ENCODE measurements at places on chromosomes 11 and 22.

GRCh38 chr11:69320326-69320725 lies 26.4 kb downstream of the MYEOV start:
- H3K4me3 ChIP-seq, result no peak overlapping the region
- no peak for DNase-seq
- H3K27ac ChIP-seq, result no peak overlapping the region
- H3K4me1 ChIP-seq, result no peaks in the 10 kb centered on the region
- no peaks in the 10 kb centered on the region for H3K36me3 ChIP-seq

- no peaks in the 10 kb centered on the region for H3K36me3 ChIP-seq
- DNase-seq, result no peak
- peaks cover 3% of the 10 kb centered on the region for H3K4me1 ChIP-seq
- H3K4me3 ChIP-seq, result no peak overlapping the region
- no peak overlapping the region for H3K27ac ChIP-seq
Measured at GRCh38 chr11:67060111-67060522, 3.5 kb downstream of the RHOD start.

GRCh38 chr11:2249189-2249916 lies 21.0 kb downstream of the ASCL2 start:
- no peak overlapping the region for H3K4me3 ChIP-seq
- DNase-seq, result no peak
- H3K36me3 ChIP-seq, result no peaks in the 10 kb centered on the region
- H3K27me3 ChIP-seq, result no peaks in the 10 kb centered on the region
- no peak overlapping the region for H3K27ac ChIP-seq

DNA sequence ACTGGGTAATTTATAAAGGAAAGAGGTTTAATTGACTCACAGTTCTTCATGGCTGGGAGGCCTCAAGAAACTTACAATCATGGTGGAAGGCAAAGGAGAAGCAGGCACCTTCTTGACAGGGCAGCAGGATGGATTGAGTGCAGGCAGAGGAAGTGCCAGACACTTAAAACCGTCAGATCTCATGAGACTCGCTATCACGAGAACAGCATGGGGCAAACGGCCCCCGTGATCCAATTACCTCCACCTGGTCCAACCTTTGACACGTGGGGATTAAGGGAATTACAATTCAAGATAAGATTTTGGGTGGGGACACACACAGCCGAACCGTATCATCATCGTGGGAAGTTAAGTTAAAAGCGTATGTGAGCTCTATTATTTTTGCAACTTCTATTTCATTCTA lies 71.4 kb upstream of the SYN3 start:
- H3K27me3 ChIP-seq, result no peaks in the 10 kb centered on the region
- H3K27ac ChIP-seq, result no peak overlapping the region
- DNase-seq, result no peak
- H3K4me1 ChIP-seq, result no peaks in the 10 kb centered on the region
- H3K36me3 ChIP-seq, result no peaks in the 10 kb centered on the region
- H3K4me3 ChIP-seq, result no peak overlapping the region

GRCh38 chr11:61996933-61997332 lies 29.5 kb upstream of the FTH1 start:
- H3K4me3 ChIP-seq, result no peak overlapping the region
- no peaks in the 10 kb centered on the region for H3K27me3 ChIP-seq
- peaks cover 4% of the 10 kb centered on the region for H3K4me1 ChIP-seq

GRCh38 chr11:54930930-54931329 lies 224.3 kb downstream of the OR4A5 start:
- no peak overlapping the region for H3K27ac ChIP-seq
- no peaks in the 10 kb centered on the region for H3K4me1 ChIP-seq
- H3K4me3 ChIP-seq, result no peak overlapping the region
- H3K27me3 ChIP-seq, result no peaks in the 10 kb centered on the region

DNA sequence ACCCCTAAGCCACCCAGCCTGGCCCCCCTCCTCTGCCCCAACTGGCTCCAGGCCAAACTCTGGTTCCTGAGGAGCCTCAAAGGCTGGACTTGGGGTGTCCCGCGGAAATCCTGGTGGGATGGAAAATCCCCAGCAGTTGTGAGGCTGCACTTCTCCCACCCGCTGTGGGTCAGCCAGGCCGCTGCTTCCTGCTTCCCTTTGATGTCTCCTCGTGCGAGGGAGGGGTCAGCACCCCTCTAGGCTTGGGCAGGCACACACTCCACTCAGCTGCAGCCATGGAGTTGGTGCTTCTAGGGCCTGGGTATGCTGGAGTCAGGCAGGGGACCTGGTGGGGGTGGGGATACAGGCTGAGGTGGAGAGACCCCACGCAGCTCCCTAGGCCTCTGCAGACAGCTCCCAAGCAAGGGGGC lies 12.0 kb downstream of the KCNQ1OT1 start:
- H3K27me3 ChIP-seq, result no peaks in the 10 kb centered on the region
- H3K4me1 ChIP-seq, result peaks cover 14% of the 10 kb centered on the region
- no peak for DNase-seq
- peaks cover 14% of the 10 kb centered on the region for H3K36me3 ChIP-seq
- H3K4me3 ChIP-seq, result no peak overlapping the region
- H3K27ac ChIP-seq, result no peak overlapping the region

DNA sequence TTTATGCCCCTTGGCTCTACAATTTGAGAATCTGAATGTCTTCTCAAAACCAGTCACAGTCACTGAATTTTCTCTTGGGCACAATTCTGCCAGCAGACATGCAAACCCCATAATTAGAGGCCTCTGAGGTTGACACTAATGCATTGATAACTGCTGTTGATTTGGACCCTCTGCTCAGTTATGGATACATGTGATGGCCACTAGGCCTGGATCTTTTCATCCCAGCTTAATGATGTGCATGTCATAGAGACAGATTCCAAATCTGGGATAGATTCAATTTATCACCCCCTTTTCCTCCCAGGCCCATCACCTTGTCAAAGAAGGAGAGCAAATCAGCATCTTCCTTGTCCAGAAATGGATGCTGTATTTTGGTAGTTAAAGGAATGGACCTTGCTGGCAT lies 92.2 kb downstream of the C11orf91 start:
- H3K27me3 ChIP-seq, result no peaks in the 10 kb centered on the region
- no peaks in the 10 kb centered on the region for H3K4me1 ChIP-seq
- peaks cover 6% of the 10 kb centered on the region for H3K36me3 ChIP-seq
- H3K4me3 ChIP-seq, result no peak overlapping the region
- DNase-seq, result no peak

DNA sequence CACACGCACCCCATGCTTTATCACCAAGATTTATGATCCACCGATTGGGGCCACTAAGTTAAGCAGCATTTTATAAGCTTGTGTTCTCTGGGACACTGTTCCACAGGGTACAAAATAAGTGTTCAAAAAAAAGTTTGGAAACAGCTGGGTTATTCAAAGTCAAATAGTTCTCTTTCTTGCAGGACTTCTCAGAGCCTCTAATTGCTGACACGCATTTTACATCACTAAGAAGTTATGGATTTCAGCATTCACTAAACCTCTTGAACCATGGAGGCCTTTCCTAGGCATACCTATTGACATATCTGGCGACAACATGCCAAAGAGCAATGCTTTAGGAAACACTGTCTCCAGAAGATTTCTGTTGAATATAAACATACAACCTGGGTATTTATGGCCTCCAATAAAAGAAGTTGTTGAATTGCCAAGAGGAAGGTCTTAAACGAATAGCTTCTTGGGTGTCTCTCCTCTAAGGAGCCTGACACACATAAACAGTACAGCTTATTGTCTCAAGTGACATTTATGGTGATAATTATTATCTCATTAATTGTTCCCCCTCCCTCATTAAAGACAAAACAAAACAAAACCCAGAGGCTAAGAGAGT lies 147.1 kb upstream of the ARHGAP20 start:
- no peak overlapping the region for H3K27ac ChIP-seq
- H3K4me3 ChIP-seq, result no peak overlapping the region
- H3K4me1 ChIP-seq, result no peaks in the 10 kb centered on the region
- H3K27me3 ChIP-seq, result no peaks in the 10 kb centered on the region

DNA sequence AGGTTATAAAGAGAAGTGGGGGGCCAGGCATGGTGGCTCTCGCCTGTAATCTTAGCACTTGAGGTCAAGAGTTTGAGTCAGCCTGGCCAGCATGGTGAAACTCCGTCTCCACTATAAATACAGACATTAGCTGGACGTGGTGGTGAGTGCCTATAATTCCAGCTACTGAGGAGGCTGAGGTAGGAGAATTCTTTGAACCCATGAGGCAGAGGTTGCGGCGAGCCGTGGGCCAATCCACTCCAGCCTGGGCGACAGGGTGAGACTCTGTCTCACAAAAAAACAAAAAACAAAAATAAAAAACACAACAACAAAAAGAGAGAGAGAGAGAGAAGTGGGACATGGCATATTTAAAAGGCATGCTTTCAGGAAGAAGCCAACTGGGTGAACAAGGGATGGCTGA lies 80.1 kb upstream of the CARD18 start:
- DNase-seq, result no peak
- no peaks in the 10 kb centered on the region for H3K4me1 ChIP-seq
- H3K4me3 ChIP-seq, result no peak overlapping the region
- no peaks in the 10 kb centered on the region for H3K27me3 ChIP-seq
- no peaks in the 10 kb centered on the region for H3K36me3 ChIP-seq
- H3K27ac ChIP-seq, result no peak overlapping the region

DNA sequence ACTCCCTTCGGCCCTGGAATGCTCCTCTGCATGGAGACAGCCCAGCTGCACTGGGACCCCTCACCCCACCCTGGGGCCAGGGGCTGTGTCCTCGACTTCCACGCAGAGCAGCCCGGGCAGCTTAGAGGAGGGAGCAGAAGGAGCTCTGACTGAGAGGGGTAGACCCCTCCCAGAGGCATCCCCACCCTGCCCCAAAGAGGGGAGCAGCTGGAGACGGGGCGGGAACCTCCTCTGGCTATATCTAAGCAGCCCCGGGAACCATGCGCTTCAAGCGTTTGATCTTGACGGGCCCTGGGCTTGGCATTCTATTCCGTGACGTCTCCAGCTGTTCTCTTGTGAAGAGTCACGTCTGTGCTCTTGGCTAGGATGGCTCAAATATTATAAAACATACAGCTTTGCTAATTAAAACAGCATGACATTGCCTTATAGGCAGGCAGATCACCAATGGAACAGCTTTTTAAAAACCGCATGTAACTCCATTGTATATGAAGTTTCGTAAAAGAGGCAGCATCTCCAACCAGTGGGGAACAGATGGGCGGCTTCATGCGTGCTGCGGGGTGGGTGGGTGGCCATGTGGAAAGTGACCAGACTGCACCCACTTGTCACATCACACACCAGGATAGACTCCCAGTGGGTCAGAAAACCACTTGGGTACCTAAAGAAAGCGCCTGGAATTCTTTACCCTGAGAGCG lies 7.7 kb downstream of the KCNQ1 start:
- DNase-seq, result no peak
- H3K4me1 ChIP-seq, result no peaks in the 10 kb centered on the region
- H3K27ac ChIP-seq, result no peak overlapping the region
- H3K27me3 ChIP-seq, result no peaks in the 10 kb centered on the region
- no peak overlapping the region for H3K4me3 ChIP-seq

DNA sequence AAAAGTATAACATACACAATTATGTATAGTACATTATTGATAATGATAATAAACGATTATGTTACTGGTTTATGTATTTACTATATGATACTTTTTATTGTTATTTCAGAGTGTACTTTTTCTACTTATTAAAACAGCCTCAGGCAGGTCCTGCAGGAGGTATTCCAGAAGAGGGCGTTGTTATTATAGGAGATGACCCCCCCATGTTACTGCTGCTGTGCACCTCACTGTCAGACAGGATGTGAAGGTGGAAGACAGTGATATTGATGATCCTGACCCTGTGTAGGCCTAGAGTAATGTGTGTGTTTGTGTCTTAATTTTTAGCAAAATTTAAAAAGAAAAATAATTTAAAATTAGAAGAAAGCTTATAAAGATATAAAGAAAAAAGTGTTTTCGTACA lies 57.6 kb downstream of the REXO2 start:
- no peak overlapping the region for H3K27ac ChIP-seq
- no peak overlapping the region for H3K4me3 ChIP-seq
- no peaks in the 10 kb centered on the region for H3K36me3 ChIP-seq
- no peak for DNase-seq
- H3K4me1 ChIP-seq, result no peaks in the 10 kb centered on the region

- H3K4me1 ChIP-seq, result peaks cover 5% of the 10 kb centered on the region
- no peak overlapping the region for H3K4me3 ChIP-seq
- no peak overlapping the region for H3K27ac ChIP-seq
- DNase-seq, result no peak
Measured at GRCh38 chr11:8259306-8259959, 4.2 kb downstream of the LMO1 start.

- H3K27ac ChIP-seq, result no peak overlapping the region
- H3K36me3 ChIP-seq, result no peaks in the 10 kb centered on the region
- DNase-seq, result no peak
- peaks cover 4% of the 10 kb centered on the region for H3K27me3 ChIP-seq
- no peak overlapping the region for H3K4me3 ChIP-seq
Measured at GRCh38 chr11:133635244-133635739, 103.0 kb upstream of the OPCML start.

DNA sequence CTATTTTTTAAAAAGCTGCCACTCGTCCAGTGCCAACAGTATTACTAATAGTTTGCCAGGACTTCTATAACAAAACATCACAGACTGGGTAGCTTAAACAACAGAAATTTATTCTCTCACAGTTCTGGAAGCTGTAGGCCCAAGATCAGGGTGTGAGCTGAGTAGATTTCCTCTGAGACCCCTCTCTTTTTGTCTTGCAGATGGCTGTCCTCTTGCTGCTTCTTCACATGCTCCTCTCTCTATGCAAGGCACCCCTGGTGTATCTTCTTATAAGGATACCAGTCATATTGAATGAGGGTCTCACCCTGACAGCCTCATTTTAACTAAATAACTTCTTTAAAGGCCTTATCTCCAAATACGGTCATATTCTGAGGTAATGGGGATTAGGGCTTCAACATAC lies 390.9 kb downstream of the DLG2 start:
- DNase-seq, result no peak
- H3K27me3 ChIP-seq, result no peaks in the 10 kb centered on the region
- no peak overlapping the region for H3K4me3 ChIP-seq
- H3K27ac ChIP-seq, result no peak overlapping the region

- no peaks in the 10 kb centered on the region for H3K27me3 ChIP-seq
- no peaks in the 10 kb centered on the region for H3K36me3 ChIP-seq
- peaks cover 2% of the 10 kb centered on the region for H3K4me1 ChIP-seq
- no peak overlapping the region for H3K27ac ChIP-seq
Measured at GRCh38 chr11:83427943-83428342, 141.8 kb upstream of the CCDC90B start.

DNA sequence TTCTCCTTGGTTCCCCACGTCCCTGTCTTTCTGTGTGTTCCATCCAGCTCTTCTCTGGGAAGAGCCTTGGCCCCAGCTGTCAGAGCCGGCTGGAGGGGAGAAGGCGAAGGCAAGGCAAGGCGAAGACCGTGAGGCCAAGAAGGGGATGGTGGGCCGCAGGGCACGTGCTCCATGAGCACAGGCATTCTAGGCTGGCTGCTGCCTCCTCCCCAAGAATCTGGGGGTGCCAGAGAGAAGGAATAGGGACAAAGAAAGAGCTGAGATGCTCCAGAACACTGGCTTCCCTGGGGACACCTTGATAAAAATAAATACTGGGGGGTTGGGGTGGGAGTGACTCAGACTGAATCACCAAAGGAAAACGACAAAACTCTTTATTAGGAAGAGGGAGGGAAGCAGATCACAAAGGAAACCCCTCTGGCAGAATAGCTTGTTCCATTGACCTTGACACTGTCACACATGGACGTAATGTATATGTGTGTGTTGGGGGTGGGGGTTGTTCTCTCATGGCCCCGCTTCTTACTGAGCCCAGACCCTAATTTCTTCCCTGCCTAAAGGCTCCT lies 52.5 kb downstream of the NECTIN1 start:
- no peak overlapping the region for H3K4me3 ChIP-seq
- peaks cover 51% of the 10 kb centered on the region for H3K36me3 ChIP-seq
- peaks cover 2% of the 10 kb centered on the region for H3K4me1 ChIP-seq
- no peaks in the 10 kb centered on the region for H3K27me3 ChIP-seq

Data from neuronal stem cell (in vitro differentiated cells).